ENCODE measurements at places on chromosomes 11 and 22.

GRCh38 chr11:133814588-133815100 is 30.7 kb downstream of the SPATA19 start:
- no peak for DNase-seq

DNA sequence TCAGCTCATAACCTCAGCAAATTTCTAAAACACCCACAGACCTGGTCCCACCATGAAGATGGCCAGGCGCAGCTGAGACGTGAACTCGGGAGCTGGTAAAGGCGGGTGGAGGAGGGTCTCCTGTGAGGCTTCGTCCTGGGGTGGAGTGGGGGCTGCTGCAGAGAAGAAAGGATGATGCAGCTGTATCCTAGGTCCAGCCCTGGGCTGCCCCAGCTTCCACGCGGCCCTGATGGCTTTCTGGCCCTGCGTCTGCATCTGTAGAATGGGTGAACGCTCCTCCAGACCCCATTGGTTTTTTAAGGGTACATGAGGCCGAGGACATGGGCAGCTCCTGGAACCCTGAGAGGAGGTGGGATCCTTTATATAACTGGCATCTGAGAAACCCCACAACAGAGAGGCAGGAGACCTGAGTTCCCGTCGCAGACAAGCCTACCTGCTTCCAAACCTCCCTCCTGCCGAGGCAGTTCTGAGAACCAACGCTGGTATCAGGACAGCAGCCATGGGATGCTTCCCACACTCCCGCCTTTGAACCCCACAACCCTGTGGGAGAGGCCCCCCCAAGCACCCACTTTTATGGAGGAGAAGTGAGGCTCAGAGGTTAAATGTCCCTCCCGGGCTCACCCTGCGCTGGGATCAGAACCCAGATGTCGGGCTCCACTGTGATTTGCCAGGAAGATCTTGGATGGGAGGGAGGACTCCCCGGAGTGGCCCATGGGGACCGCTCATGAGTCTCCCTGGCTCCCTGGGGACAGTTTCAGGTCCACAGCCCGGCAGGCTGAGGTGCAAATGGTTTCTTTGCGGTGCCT is 55.2 kb upstream of the FGF3 start:
- DNase-seq, result no peak

DNA sequence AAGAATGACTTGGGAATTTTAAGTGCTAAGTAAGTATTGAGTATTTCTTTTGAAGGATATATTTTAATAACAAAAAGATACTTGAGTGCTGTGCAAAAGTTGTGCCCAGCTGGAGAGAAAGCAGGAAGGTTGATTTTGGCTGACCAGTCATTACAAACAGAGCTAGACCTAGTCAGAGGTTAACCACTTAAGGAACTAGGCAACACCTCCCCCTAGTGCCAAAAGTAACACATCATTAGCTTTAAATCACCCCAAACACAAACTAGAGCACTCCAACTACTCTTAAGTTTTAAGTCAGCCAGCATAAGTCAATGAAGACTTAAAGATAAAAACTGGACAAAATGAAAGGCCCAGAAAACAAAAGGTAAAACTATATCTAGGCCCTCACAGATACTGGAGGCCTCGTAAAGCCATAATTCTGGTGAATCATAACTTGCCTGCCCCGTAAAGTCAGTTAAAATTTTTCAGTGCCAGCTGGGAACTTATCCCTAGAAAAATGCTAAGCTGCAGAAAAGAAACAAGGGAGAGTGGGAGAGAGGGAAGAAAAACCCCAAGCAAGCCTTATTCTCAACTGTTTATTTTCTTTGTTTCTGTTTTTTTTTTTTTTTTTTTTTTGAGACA is 4.6 kb downstream of the TMEM9B start:
- no peak for DNase-seq

- DNase-seq, result no peak
These were observed 103.0 kb downstream of the C11orf58 start for GRCh38 chr11:16841481-16841880.

DNA sequence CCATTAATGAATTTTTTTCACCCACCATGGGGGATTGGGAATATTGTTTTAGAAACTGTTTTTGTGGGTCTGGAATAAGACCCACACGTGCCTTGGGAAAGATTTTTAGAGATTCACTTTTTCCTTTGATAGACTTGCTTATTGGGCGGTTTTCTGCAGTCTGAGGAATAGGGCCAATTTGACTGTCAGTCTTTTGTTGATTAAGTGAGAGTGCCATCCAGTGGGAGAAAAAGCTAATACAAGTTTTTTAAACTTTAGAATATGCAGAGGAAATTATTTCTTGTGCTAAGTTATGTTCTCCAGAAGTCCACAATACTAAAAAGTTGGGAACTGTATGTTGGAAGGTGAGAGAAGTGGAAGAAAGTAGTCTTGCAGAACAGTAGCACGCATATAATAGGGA is 56.1 kb downstream of the PRMT3 start:
- no peak for DNase-seq

Measured in H1 (cell line).